Activated CD8-positive, alpha-beta memory T cell treated with anti-CD3 and anti-CD28 coated beads for 48 hours (primary cell): ENCODE measurements at places on chromosomes 12 and 14.

- no peak for DNase-seq
Measured at GRCh38 chr14:53851394-53852090, 105.1 kb downstream of the BMP4 start.

DNA sequence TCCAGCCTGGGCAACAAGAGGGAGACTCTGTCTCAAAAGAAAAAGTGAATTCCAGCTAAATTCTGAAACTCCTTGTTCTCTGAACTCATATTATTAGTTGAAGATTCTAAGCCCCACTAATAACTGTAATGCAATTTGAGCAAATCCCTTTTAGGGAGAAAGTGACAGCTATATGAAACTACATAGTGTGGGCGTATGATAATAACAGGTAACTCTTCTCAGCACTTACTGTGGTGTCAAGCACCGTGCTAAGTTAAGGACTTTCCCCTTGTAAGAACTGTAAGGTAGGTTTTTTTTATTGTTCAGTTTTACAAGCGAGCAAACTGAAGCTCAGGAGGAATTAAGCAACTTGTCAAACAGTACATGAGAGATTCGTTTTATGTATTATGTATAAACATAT is 5.4 kb downstream of the ANKRD13A start:
- no peak for DNase-seq

GRCh38 chr12:126742241-126742641 is 1524.7 kb upstream of the TMEM132C start:
- no peak for DNase-seq

- DNase-seq = no peak
Measured at GRCh38 chr14:34014936-34015335, 64.1 kb upstream of the EGLN3 start.

GRCh38 chr12:79223761-79224160 is 359.2 kb downstream of the SYT1 start:
- DNase-seq = no peak

GRCh38 chr14:59500732-59501131 is 16.4 kb downstream of the JKAMP start:
- no peak for DNase-seq

GRCh38 chr14:55803873-55804553 is 224.0 kb downstream of the KTN1 start:
- no peak for DNase-seq

GRCh38 chr14:77120771-77121743 is 20.5 kb downstream of the ZDHHC22 start:
- no peak for DNase-seq

DNA sequence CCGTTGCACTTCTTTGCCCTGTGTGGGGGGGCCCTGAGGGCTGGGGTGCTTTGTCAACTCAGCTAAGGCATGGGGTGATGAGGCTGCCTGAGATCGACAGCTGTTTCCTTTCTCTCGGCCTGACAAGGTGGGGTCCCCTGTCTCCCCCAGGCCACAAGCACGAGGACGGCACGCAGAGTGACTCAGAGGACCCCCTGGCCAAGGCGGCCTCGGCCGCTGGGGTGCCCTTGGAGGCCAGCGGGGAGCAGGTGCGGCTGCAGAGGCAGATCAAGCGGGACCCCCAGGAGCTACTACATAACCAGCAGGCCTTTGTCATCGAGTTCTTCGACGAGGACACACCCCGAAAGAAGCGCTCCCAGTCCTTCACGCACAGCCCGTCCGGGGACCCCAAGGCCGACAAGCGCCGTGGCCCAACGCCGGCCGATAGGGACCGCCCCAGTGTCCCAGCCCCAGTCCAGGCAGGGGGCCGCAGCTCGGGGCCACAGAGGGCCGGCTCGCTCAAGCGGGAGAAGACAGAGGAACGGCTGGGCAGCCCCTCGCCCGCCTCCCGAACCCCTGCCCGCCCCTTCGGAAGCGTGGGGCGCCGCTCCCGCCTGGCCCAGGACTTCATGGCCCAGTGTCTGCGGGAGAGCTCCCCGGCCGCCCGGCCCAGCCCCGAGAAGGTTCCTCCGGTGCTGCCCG is 18.8 kb downstream of the CEP170B start:
- DNase-seq = no peak
